ENCODE measurements at places on chromosomes 1 and 21.

DNA sequence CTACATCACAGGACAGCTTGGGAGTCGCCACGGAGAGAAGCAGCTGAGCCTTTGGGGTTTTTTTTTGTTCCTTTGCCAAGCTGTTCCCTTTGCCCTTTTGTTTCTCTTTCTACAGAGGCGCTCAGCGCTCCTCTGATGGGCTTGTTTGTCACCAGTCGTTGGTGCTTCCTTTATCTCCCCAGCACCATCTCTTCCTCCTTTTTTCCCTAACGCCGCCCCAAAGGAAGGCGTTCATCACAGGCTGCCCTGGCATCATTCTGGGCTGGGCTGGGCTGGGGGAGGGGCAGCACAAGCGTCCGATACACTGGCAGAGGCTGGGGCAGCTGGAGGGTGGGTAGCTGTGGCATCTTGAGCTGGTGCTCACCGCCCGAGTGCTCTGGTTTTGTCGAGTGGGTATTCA is 10.5 kb downstream of the IGSF21 start:
- DNase-seq: no peak

DNA sequence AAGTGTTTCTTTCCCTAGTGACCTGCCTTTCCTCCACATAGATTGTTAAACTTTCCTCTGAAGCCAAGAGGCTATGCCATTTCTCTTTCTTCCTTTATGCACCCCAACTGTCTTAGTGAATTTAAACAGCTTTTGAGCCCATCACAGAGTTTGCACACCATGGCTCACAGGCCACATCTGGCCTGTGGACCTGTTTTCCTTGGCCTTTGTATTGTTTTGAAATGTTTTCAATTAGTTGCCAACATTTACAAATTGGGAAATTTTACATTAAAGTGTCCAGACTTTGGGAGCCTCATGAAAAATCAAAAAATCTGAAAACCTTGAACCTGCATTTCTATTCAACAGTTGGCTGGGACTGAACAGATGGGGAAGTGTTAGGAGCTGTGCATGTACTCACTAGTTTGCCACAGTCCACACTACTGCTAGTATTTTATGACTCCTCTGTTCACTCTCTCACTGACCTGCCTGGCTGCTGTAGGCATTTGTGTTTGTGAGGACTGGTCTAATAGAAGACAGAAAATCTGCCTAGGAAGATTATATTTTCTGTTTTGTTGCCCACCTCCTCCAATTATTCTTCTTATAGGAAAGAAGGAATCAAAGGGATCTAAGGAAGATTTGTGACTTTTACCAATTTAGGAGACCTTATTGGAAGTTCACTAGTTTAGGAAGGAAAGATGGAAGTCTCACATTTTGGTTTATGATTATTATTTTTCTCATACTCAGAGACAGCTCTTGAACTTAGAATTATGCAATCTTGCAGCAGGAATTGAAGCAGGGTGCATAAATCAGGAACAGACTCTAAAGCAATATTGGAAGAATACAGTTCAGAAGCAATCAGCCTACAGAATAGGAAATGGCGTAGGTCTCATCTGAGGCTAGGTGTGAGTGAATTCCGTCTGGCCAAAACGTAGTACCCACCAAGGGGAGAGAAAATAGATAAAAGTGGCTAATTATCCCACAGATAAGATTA is 134.7 kb downstream of the HLX start:
- DNase-seq: no peak

GRCh38 chr1:83942914-83943313 is 56.0 kb downstream of the TTLL7 start:
- DNase-seq: no peak

- no peak for DNase-seq
Observed at GRCh38 chr1:171595324-171595723, 26.7 kb upstream of the MYOCOS start.

GRCh38 chr1:204198348-204199340 is 2.4 kb upstream of the KISS1 start:
- no peak for DNase-seq

GRCh38 chr1:166391279-166392066 is 224.7 kb upstream of the FAM78B start:
- DNase-seq: no peak

- DNase-seq: no peak
Observed at GRCh38 chr1:62234688-62235087, 40.0 kb downstream of the L1TD1 start.

DNA sequence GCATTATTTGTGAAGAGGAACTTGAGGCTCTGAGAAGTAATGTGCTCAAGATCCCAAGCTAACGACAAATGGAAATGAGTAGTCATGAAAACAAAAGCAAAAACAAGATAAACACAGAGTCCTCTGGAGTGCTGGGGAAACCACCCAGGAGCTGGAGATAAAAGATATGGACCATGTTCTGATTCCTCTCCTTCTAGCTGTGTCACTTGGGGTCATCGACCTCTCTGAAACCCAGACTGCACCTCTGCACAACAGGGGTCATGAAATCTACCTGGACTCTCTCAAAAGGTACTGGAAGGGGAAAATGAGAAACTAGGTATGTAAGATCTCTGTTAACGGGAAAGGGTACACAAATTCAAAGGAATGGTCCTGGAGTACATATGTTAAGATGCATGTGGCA is 6.5 kb downstream of the PGLYRP4 start:
- DNase-seq: peak; percentile 6

- no peak for DNase-seq
Observed at GRCh38 chr1:237181743-237182317, 139.8 kb downstream of the RYR2 start.

GRCh38 chr1:77797991-77798390 is 18.5 kb downstream of the MIGA1 start:
- no peak for DNase-seq

DNA sequence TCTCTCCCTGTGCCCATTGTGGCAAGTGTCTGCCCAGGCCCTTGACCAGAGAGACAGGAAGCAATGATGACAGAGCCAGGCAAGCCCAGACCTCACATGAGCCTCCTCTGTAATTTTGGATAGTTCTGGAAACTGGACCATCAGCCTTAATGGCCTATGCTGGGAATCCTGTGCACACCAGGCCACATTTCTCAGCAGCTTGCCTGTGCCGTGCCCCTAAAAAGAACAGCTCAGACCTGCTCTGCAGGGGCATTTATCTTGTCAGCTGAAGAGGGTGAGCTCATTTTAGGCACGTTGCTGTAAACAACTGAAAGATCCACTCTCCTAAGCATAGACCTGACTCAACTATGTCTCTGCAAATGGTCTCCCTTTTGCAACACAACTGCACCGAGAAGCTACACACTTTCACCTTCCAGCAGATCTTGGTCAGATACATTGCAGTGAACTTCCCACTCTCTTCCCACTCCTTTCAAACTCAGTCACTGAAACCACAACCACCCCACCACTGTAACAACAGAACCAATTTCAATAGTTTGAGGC is 53.5 kb upstream of the BACH1 start:
- DNase-seq: peak; percentile 16

GRCh38 chr1:43312212-43312623 is 11.4 kb downstream of the TIE1 start:
- DNase-seq: no peak

DNA sequence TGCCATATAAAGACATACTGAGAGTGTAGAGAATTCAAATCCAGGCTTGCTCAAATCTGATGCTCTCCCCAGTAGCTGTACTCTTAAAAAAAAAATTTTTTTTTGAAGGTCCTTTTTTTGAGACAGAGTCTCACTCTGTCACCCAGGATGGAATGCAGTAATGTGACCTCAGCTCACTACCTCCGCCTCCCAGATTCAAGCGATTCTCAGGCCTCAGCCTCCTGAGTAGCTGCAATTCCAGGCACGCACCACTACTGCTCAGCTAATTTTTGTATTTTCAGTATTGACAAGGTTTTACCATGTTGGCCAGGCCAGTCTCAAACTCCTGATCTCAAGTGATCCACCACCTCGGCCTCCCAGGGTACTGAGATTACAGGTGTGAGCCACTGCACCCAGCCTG is 28.7 kb downstream of the STYXL2 start:
- DNase-seq: no peak

- no peak for DNase-seq
Observed at GRCh38 chr1:99963041-99963795, 6.6 kb upstream of the SLC35A3 start.

DNA sequence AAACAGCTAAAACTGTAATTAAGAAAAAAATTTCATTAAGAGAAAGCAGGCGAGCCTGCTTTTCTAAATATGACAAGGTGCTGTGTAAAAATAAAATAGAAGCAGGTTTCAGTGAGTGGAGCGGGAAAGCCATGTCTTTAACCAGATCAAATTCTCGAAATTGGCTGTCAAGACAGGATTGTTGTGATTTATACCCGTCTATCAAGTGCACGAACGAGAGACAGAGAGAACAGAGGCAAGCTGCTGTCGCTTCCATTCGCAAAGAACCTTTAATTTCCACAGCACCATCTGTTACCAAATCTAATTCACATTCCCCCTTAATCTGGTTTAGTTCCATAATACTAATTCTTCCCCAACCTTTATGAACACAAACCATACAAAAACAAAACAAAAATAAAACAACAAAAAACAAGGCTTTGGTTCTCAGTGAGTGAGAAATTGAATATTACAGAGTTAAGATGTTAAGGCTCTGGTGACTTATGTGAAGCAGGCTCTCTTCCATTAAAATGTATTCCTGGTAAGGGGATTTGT is 35.0 kb downstream of the ESRRG start:
- no peak for DNase-seq

- DNase-seq: no peak
Observed at GRCh38 chr1:10432910-10433700, 2.9 kb downstream of the CENPS start.

DNA sequence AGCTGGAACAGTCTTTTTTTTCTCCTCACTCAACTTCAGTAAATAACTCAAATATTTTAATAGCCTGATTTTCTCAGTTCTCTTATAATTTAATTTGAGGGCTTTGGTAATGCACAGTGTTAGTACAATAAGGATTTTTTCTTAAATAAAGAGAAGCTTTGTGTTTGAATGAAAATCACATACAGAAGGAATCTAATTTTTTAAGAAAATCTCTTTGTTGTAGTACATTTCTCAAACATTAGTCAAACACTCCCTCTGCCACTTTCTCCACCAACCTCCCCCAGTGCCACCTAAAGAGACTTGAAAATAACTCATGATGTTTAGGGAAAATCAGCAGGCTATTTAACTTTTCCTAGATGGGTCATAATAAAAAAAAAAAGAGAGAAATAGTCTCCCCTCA is 42.3 kb upstream of the ACP6 start:
- DNase-seq: no peak

- peak; percentile 56 for DNase-seq
Observed at GRCh38 chr1:21490774-21491487, 18.3 kb upstream of the ALPL start.

DNA sequence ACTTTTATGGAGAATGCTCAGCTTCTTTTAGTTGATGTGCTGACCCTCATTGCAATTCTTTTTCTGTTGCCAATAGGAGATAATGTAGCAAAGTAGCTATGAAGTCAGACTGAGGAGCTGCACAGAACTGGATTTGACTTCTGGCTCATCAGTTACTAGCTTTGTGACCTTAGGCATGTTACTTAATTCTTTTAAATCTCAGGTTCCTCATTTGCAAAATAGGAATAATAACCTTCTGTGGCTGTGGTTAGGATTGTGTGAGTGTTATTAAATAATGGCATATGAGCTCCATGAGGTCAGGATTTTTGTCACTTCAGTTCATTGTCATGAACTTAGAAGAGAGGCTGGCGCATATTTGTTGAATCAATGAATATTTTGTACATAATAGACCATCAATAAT is 237.6 kb upstream of the SGIP1 start:
- no peak for DNase-seq

Data from GM13976 (cell line).